ENCODE measurements at places on chromosomes 12 and 14.

GRCh38 chr12:30622509-30622908, 73.2 kb downstream of the IPO8 start:
- DNase-seq: no peak

DNA sequence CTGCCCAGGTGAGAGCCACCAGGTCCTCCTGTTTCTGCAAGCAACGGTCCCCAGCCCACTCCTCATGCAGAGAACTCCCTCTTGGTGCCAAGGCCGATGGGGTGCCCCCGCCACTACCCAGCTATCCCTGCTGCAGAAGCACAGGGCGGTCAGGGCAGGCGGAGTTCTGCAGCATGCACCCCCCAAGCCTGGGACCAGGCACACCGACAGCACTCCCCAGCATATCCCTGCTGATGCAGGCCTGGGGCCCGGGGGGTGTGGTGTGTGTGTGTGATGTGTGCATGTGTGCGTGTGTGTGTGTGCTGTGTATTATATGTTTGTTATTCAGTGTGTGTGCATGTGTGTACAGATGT, 27.7 kb upstream of the FZD10 start:
- no peak for DNase-seq

- DNase-seq: no peak
These were observed 58.1 kb downstream of the FSCB start for GRCh38 chr14:44448951-44449358.

- no peak for DNase-seq
These were observed 13.9 kb downstream of the BTBD7 start for GRCh38 chr14:93318927-93319326.

DNA sequence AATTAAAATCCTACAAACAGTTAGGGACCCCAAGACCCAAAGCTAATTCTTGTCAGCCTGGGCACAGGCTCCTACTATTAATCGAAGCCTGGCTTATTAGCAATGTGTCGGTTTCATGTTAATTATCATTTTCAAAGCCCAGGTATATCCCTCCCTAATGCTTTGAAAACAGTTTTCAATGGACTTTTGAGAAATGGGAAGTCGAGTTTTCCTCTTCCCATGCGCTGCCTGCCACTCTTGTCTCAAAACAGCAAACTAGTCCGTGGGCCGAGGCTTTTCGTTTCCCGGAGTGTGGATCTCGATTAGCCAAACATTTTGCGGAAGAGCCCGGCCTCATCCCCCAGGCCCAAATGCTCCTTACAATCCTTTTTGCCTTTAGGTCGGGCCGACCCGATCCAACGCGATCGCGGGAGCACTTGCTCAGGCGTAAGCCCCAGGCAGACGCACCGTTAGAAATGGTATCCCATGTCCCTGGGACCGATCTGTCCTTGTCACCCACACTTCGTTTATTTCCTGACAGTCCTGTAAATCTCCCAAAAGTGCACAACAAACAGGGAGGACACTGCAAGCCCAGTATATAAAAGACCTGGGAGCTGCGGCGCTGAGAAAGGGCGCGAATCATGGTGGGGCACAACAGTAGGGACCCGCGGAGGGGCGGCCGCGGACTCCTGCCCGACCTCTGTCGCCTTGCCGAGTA, 1.5 kb downstream of the SIX6 start:
- no peak for DNase-seq

- DNase-seq: no peak
These were observed 258.6 kb upstream of the FOXN3 start for GRCh38 chr14:89675590-89675989.

DNA sequence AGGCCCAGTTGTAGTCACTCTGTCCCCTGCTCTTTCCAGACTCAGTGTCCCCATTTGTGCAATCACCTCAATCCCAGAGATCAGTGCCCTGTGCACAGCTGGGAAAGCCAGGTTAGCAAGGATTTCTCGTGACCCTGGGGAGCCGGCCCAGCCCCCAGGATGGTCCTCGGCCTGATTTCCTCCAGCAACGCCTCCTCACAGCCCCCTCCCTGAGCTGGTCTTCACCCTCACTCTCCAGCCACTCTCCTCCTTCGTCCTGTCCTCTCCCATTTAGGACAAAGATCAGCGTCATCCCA, 194.8 kb upstream of the C14orf180 start:
- DNase-seq: no peak

GRCh38 chr12:49208146-49208545, 19.3 kb upstream of the TUBA1A start:
- no peak for DNase-seq

- no peak for DNase-seq
These were observed 49.9 kb downstream of the KCNMB4 start for GRCh38 chr12:70415987-70416386.

GRCh38 chr14:70683983-70684382, 42.3 kb downstream of the TTC9 start:
- DNase-seq: no peak

GRCh38 chr12:26510354-26510674, 314.9 kb downstream of the SSPN start:
- no peak for DNase-seq

Measured in HFF-Myc (cell line).